ENCODE measurements at places on chromosomes 16 and 17.

DNA sequence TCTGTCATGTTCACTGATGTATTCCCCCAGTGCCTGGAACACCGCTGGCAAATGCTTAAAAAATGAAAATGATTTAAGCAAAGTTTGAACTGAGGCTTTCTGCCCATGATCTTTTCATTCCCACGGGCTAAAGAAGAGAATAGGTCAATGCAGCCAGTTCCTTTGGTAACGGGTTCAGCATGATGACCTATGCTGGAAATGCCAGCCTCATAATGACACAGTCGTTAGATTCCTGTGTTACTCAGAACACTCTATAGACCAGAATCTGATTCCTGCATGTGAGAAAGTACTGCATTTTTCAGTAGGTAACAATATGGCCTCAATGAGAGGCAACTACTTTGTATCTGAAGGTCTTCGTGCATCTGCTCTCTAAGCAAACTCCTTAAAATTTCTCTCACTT lies 19.1 kb upstream of the LIMD2 start:
- DNase-seq = no peak

GRCh38 chr17:1212946-1213345 lies 33.2 kb upstream of the ABR start:
- no peak for DNase-seq

DNA sequence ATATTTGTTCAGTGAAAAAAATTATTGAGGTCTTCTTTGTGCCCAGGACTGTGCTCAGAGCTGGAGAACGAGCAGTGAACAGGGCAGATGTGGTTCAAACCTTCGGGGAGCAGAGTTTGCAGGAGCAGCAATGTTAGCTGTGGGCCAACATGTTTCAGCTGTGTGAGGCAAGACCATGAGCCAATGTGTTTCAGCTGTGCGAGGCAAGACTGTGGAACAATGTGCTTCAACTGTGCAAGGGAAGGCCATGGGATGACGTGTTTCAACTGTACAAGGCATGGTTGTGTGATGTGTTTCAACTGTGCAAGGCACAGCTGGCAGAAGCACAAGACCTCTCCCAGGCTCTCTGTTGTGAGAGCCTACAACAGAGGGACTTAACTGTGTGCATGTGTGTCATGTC lies 35.2 kb upstream of the SDK2 start:
- no peak for DNase-seq

GRCh38 chr17:70344386-70345060 lies 175.2 kb downstream of the KCNJ2 start:
- no peak for DNase-seq

DNA sequence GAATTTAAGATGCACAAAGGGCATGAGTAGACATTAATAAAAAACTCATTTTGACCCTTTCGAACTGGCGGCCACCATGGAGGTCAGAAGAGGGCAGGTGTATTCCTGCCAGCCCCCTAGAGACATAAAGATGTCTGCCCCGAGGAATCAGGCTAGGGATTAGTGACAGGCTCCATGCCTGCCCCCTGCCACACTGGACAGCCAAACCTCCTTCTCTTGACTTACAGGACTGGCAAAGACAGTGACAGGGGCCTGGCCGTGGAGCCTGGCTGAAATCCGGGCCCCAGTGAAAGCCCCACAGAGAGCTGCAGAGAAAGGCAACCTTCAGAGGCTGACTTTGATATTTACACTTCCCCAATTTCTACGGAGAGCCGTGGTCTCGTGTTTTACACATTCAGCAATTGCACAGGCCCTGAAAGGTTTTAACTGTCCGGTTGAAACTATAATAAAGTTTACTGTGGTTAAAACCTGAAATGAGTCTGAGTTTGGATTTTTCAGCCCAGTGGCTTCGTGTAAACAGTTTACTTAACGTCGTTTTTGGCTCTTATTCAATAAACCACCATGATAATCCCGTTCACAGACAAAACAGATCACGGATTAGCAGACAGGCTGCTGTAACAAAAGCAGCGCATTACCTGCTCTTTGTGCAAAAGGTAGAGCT lies 243.9 kb upstream of the MYOCD start:
- no peak for DNase-seq

GRCh38 chr16:70157477-70158260 lies 15.9 kb upstream of the CLEC18C start:
- DNase-seq = no peak

DNA sequence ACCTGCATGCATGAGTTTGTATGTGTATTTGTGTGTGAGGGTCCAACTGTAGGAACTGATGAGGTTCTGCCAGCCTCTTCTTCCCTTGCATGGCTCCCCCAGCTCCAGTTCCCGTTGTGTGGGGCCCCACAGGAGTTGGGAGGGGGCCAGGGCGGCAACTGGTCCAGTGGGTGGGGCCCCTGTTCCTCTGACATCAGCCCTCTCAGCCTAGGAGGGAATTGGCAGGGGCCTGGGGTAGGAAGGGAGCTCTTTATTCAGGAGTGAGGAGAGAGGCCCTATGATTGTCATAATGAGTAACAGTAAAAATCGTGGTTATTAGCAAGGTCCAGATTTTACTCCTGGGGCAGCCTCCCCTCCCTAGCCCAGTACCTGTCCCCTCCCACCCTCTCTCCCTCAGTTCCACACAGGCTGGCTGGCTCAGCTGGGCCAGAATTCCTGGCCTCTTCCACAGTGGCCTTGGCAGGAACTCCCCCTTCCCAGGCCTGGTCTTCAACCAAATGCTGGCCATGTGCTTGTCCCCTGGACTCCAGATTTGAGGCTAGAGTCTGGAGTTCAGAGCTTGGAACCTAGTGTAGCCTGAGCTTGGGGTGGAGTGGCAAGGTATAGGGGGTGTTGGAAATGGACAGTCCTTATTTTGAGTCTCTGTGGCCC lies 18.9 kb downstream of the RARA start:
- no peak for DNase-seq

DNA sequence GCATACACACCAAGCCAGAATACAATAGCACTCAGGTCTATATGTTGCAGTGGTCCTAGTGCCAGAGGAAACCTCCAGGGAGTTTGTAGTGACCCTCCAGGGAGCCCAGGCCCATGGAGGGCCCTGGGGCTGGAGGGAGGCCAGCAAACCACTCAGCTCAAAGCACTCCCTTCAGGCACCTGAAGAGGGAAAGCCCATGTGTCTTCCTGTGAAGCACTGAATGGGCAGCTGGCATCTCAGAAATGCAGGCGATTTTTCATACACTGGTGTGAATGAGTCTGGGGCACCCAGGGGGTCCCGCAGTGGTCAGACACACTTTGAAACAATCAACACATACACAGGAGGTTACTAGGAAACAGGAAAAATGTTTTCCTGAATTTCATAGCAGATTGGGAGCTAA lies 12.8 kb downstream of the TBC1D26 start:
- DNase-seq = no peak

DNA sequence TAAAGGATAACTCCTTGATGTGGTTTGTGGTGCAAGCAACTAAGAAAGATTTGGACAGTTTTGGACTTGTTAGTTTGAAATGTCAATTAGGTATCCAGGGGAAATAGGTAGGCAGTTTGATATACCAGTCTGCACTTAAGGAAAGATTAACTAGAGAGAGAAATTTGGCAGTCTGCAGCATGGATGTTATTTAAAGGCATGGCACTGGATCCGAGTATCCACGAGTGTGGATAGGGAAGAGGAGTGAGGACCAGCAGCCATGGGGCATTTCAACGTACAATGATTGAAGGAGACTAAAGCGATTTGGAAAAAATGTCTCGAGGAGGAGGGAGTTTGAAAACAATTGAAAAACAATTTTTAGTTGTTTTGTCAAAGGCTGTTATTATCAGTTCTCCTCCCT lies 117.4 kb downstream of the NLK start:
- no peak for DNase-seq

- DNase-seq = no peak
These were observed 97.1 kb downstream of the TMEM100 start for GRCh38 chr17:55625521-55625920.

DNA sequence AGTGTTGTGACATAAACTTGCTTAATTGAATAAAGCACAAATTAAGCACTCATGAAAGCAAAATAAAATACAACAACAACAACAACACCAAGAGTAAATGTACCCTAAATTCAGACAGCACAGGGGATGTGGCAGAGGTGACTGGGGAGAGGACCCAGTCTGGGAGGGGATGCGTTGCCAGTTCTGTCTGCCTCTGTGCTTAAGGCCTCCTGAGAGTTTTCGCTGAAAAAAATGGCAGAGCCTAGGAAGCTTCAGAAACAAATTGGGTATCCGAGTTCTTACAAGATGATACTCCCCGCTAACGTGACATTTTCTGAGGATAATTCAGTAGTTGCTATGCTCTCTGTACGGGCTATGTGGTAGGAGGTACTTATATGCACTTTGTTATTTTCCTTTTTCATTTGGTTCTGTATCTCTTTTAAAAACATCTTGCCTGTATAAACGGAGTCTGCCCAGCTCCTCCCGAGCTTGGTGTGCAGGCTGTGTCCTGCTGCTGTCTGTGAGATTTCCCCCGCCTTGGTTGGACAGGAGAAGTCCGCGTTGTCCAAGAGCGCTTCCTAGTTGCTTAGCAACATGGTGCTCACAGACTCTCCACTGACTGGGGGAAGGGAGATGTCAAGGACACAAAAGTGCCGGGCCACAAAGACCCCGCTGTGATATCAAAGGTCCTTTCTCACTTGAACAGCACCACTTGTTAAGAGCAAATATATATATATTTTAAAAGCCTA lies 134.2 kb upstream of the CPHXL start:
- DNase-seq = peak; percentile 1

GRCh38 chr16:58679763-58680162 lies 4.8 kb downstream of the SLC38A7 start:
- DNase-seq = no peak

DNA sequence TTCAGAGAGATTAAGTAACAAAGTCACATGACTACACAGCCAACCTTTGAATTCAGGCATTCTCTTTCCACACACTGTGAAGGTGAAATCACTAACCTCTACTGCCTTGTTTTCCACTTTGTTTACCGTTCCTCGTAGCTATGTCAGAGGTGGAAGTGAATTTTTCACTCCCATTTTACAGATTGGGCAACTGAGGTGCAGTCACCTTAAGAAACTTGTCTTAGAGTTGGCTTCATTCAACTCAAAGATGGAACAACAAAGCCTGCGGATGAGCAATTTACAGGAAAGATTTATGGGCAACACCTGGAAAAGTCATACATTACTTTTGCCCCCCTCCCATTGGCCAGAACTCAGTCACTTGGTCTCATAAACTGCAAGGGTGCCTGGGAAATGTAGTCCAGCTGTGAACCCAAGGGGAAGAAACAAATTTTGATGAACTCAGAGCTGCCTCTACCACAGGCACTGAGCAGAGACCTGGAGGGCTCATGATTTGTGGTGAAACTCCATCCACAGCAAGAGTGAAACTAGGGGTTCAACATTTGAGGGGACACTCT lies 784.6 kb upstream of the EEF2KMT start:
- DNase-seq = no peak

GRCh38 chr16:638034-638543 lies 2.0 kb upstream of the METTL26 start:
- DNase-seq = no peak

- DNase-seq = no peak
These were observed 119.5 kb downstream of the IRF8 start for GRCh38 chr16:86018487-86018886.

GRCh38 chr16:75012380-75013081 lies 13.7 kb downstream of the ZNRF1 start:
- no peak for DNase-seq

DNA sequence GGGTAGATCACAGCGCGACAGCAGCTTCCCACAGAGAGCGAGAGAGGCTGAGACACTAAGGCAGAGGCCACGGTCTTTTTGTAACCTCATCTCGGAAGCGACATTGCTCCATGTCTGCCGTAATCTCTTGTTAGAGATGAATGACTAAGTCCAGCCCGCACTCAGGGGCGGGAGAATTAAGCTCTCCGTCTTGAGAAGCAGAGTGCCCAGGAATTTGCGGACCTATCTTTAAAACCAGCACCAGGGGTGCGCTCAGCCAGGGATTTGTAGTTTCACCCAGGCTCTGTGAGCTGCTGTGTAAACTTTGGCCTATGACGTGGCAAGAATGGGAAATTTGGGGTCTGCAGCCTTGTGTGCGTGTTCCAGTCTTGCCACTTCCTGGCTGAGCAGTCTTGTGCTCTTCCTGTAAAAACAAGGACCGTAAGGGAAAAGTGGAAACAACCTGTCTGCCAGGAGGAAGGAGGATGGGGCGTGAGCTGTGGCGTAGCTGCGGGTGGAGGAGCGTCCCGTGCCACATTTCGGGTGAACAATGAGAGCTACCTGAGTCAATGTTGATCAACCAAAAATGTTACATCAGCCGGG lies 16.0 kb upstream of the JPH3 start:
- no peak for DNase-seq

DNA sequence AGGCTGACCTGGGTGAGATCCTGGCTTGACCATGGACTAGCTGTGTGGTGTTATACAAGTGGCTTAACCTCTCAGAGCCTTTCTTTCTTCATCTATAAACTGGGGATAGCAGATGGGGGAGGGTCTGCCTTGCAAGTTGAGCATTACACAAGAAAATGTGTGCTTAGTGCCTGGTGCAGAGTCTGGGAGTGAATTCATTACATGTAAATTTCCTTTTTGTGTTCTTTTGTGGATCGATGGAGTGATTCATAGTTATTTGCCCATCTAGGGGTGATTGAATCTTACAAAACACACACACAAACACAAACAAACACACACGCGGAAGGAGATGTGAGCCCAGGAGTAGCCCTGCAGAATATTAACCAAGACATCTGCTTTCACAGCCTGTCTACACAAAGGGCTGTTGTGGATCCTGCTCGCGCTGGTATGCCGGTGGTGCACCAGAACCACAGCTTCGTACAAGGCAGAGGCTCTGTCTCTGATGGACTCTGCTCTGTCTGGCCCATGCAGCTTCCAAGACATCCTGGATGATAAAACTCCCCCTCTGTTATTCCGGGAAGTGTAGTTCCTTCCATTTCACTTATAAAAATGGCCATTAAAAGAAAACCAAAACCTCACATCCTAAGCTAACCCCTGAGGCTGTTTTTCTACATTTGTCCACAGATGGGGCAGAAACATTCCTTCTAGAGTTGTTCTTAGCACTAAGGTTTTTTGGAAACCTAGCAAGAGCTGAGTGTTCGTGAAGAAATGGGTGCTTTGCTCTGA lies 86.1 kb downstream of the UTP18 start:
- no peak for DNase-seq

- DNase-seq = no peak
These were observed 47.2 kb downstream of the ZFPM1 start for GRCh38 chr16:88500255-88500661.

DNA sequence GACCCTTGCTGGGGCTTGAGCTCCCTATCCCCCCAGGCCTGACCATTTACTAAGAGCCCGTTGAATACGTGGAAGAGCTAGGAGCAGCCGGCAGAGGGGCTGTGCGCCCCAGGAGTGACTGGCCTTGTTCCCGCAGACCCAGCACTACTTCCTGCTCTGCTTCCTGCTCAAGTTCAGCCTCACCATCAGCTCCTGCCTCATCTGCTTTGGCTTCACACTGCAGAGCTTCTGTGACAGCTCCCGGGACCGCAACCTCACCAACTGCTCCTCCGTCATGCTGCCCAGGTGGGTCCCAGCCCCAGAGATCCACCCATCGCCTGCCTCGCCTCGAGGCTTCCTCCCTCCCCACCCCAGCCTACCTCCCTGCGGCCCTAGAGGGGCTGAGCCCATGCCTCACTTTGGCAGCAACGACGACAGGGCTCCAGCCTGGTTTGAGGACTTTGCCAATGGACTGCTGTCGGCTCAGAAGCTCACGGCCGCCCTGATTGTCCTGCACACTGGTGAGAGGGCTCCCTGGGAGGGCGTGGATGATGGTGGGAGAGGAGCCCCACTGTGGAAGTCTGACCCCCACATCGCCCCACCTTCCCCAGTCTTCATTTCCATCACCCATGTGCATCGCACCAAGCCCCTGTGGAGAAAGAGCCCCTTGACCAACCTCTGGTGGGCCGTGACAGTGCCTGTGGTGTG lies 17.2 kb downstream of the CASKIN2 start:
- DNase-seq = no peak
